DMS79 (cell line): ENCODE measurements at places on chromosomes 5 and 9.

DNA sequence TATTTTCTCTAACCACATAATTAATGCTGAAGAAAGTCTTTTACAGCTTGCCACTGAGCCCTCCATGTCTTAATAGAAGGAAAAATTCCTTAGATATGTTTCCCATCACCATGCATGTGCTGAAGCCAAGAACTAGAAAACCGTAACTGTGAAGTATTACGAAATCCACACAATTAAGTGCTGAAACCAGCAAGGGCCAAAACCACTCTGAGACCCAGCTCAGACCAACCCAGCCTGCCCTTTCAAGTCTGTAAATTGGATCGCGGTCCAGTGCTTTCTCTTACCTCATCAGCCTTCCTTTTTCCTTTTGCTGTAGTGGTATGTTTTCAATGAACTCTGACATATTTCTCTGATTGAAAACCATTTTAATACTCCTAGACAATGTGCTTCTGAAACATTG lies 26.3 kb downstream of the SEMA5A start:
- DNase-seq, result no peak

GRCh38 chr5:66467564-66467963 lies 128.6 kb upstream of the MAST4 start:
- no peak for DNase-seq

DNA sequence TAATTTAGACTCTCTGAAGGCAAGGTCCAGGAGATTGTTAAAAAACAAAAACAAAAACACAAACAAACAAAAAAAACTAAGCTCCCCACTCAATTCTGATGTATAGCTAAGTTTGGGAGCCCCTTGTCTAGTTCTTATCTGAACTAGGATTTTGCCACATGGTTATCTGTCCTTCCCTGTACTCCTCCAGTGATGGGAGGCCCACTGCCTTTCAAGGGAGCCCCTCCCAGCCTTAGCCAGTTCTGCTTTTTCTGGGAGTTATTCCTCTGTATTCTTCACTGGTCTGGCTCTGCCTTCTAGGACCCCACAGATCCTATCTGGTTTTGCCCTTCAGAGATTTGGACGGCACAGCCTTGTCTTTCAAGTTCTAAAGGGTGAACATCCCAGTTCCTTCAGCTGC lies 2.1 kb upstream of the ALDH1B1 start:
- no peak for DNase-seq

- no peak for DNase-seq
Observed at GRCh38 chr5:34483442-34484033, 172.6 kb upstream of the RAI14 start.

DNA sequence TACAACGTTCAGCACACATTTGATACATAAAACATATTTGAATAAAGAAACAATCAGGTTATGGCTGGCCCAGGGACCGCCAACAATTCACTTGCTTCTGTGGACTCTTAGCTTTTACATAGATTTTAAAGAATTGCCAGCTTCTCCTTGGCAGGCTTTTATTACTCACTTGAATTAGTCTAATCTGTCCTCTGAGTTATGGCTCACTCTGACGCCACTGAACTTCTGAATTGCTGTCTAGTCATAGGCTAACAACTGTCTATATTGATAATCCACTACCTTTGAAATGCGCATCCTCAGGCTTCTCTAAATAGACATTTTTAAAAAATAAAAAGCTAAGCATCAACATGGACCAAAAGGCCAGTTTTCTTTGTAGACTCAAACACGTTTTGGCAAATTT lies 317.4 kb upstream of the SGCD start:
- DNase-seq, result no peak

GRCh38 chr5:146345240-146345577 lies 6.6 kb downstream of the POU4F3 start:
- DNase-seq, result no peak

GRCh38 chr5:112174959-112175594 lies 244.0 kb downstream of the EPB41L4A start:
- DNase-seq, result peak; percentile 7

DNA sequence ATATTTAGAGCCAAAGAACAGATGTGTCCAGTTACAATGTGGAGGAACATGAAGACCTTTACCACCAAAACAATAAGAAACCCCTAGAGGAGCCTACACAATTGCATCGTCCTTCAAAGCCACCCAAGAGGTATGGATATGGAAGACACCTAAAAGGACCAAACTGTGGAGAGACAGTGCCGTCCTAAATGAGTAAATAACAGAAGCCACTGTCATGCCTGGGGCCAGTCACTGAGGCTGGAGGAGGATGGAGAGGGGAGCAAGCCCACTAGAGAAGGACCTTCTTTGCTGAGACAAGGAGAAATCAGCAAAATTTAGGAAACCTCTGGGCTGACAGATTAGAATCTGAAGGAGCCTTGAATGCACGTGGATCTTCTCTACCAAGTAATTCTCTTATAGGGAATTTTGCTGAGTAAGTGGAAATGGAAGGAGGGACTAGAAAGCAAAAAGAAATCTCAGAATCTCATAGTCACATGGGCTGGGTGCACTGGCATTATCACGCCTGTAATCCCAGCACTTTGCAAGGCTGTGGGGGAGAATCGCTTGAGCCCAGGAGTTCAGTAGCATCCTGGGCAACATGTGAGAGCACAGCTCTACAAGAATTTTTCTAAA lies 27.6 kb downstream of the PLEKHG4B start:
- DNase-seq, result no peak

- no peak for DNase-seq
Observed at GRCh38 chr5:166979307-166979895, 1312.0 kb upstream of the WWC1 start.

DNA sequence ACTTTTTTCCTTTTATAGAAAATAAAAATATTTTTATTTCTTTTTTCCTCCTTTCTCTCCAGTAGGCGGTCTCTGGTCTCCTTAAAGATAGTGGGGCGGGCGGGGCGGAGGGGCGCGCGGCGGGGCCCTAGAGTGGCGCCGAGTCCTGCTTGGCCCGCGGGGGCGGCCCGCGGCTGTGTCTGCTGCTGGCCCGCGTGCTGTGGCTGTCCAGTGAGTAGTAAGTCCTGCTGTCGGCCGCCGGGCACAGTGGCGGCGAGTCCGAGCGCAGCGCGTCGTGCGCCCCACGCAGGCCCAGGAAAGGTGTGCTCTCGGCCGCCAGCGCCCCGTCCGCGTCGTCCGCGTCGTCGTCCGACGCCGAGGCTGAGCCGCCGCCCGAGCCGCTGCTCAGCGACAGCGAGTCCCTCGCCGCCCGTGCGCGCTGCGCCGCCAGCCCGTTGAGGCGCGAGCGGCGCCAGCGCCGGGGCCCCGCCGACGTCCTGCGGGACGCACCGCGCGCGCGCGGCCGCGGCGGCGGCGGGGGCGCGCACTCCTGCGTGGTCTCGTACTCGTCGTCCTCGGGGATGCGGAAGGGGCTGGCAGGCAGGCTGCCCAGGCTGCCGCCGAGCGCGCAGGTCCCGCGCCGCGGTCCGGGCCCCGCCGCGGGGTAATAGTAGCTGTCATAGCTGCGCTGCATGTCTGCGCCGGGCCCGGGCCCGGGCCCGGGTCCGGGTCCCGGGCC lies 52.3 kb downstream of the PSD2 start:
- DNase-seq, result no peak

GRCh38 chr5:82952326-82952725 lies 124.9 kb downstream of the TMEM167A start:
- DNase-seq, result no peak

- DNase-seq, result no peak
Observed at GRCh38 chr9:92639791-92640271, 30.1 kb downstream of the IPPK start.

- no peak for DNase-seq
Observed at GRCh38 chr9:82930116-82930515, 132.8 kb downstream of the RASEF start.

GRCh38 chr9:6006749-6007057 lies 8.7 kb downstream of the RANBP6 start:
- DNase-seq, result no peak

- no peak for DNase-seq
Observed at GRCh38 chr5:54388409-54388808, 67.1 kb upstream of the HSPB3 start.

GRCh38 chr5:35313291-35313690 lies 83.0 kb upstream of the PRLR start:
- DNase-seq, result no peak

- DNase-seq, result no peak
Observed at GRCh38 chr5:84436866-84437265, 52.2 kb upstream of the EDIL3 start.

DNA sequence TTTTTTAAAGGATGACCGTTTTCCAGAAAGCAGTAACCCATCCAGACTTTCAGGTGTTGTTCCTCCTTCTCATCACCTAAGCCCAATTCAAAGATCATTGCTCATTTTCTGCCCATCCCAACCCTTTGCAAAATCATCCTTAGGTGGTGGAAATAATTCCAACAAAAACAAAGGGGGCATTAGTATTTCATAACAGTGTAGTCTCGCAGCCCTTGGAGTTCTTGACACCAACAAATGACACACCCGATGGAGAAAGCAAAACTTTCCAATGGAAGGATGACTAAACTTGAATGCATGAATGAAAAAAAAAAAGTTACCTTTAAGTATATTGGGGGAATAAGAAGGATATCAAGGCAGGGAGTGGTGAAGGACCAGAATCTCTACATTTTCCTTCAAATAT lies 117.0 kb downstream of the PAPPA start:
- no peak for DNase-seq
